ENCODE measurements at places on chromosomes 11 and 22.

GRCh38 chr22:17914474-17914873, 109.9 kb downstream of the MICAL3 start:
- no peak for DNase-seq

DNA sequence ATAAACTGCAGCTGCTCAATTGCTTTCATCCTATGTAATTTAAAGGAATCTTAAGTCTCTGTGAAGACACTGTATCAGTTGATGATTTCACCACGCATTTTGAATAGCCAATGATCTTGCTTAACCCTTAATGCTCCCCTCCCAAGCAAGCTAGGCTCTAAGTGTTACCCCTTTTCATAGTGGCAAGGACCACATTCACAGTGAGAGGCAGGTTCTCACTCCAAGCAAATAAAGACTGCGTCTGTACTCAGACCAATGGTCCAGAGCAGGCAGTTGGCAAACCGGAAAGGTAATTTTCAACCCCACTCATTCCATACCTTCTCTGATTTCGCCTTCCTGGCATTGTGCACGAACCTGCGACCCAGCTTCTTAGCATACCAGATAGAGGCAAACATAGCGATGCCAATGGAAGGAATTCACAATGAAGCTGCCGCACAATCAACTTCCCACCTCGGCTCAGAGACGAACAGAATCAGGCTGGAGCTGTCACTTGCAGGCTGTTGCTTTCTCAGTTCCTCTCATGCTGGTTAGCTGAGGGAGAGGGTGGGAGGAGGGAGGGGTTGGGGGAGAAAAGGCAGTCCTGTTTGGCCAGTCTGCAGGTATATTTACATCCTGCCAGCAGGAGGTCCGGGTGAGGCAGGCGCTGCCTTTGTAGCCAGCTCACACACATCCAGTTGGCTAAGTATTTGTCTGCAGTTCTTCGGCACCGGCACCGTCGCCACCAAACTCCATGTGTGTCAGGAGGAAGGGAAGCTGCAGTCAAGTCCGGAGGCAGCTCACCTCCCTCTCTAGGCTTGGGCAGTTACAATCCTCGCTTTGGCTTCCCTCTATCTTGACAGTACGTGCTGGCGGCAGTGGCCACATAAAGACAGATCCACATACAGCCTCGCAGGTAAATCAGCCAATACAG, 1151.2 kb upstream of the CCDC90B start:
- DNase-seq: no peak

GRCh38 chr11:17978553-17979287, 34.1 kb downstream of the SERGEF start:
- DNase-seq: no peak

DNA sequence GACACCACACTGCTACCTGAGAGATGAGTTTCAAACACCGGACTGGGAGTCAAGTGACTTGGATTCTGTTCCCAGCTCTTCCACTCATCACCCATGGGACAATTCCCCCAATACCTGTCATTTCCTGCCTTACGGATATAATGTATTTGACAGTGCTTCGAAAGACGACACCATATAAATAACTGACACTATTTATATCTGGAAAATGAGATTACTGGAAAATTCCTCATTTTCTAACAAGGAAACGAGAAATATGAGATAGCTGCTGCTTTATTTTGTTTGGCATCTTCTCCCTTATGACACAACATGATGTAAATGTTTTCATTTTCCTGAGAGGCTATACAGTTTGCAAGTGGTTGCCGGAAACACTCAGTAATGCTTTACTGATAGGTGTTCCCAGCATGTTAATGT, 8.6 kb downstream of the HSCB start:
- DNase-seq: no peak

- no peak for DNase-seq
Observed at GRCh38 chr11:8203414-8203715, 34.5 kb upstream of the RIC3 start.

DNA sequence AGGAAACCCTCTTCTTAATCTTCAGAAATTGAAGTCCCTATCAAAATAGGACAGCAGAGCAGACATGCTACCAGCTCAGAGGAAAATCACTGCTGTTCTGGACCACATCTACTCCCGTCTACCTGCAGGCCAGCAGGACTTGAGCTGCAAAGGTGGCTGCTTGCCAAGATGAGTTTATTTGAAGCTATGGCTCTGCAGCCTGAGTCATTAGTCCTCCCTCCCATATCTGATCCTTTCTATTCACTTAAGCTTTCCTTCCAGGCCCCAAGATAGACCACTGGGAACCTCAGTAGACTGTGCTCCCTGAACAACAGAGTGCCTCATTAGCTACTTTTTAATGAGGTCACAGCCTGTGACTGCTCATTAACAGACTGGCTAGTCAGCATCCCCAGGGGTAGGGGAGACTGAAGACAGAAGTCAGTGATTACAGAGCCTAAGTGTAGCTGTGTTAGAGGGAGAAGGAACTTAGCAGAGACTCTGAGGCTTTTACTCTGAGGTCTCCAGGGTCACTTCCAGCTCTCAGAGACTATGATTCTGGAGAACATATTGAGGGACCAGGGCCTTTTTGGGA, 6.8 kb upstream of the OR10A2 start:
- no peak for DNase-seq

DNA sequence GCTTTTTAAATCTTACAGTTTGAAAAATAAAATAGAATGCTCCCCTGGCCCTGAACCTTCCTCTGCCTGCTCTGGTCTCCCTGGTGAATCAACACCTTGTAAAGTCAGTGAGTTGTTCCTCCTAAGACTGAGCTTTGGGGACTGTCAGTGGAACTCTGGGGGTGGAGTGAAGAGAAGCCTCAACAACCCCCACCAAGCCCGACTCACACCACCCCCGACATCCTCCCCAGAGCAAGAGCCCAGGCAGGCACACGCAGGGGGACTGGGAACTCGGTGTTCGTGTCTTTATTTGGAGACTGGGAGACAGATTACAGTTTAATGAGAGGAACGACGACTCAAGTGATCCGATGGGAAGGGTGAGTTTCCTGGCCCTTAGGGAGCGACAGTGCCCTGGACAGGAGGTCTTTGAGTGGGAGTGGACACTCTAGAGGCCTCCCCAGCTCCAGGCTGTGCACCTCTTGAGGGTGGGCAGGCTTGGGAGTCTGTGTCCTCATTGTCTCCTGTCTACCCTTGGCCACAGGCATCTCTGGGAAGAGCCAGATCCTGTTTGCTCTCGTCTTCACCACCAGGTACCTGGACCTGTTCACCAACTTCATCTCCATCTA, 6.2 kb downstream of the KDELR3 start:
- no peak for DNase-seq

DNA sequence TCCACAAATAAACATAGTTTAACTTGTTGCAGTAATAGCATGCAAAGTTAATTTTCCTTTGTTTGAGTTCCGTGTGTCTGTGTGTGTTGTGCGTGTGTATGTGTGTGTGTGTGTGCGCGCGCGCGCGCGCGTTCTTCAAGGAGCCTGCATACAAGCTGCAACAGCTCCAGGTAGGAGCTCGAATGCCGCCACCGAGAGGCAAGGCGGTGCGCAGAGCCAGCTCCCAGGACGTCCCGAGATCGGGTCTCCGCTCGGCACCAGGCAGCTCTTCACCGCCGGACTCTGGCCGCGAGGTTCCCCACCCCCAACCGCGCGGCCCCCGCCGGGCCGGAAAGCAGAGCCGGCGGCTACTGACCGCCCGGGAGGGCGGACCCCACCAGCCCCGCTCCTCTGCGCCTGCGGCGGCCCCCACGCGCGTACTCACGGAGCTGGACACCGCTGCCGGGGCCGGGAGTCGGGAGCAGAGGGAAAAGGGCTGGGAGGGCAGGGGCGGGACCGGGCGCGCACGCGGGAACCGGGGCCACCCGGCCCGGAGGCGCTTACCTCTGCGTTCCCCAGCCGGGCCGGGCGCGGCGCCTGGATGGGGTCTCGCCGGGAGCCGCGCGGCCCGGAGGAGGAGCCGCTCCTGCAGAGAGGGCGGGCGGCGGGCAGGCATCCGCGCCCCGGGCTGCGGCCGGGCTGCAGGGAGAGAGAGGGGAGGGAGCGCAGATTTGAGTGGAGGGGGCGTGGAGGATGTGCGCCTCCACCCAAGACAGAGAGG, 40.4 kb upstream of the AKIP1 start:
- no peak for DNase-seq

DNA sequence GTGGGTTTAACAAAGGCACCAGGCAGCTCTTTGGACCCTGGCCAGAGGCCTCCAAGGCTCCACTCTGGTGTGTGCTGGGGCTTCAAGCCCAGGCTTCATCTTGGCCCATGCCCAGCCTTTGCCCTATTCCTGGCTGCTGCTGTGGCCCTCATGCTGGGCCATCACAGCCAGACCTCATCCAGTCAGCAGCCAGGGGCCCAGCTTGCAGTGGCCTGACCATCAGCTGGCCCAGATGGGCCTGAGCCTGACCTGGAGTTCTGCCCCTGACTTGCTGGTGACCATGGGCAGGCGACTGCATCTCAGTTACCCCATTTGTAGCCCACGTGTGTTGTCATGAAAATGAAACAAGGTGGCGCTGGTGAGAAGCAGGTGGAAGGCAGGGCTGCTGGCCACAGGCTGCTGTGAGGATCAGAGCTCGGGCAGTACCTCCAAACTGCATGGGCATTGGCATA, 76.1 kb downstream of the MED15 start:
- no peak for DNase-seq

DNA sequence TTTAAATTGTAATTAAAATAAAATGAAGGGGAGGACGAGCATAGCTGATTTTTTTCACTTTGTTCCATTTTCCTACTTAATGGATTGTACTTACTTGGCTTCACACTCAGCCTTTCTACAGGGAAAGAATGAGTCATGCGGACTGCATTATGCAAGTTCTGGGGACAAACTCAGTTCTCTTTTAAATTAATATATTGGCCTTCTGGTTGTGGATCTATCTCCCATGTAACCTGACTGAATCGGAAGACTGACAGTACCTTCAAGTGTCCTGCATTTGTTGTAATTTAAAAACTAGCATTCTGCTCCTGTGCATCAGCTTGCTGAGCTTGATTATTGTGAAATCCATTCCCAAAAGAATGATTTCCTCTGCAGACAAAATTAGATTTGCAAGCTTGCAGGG, 12.2 kb downstream of the OR8D1 start:
- DNase-seq: no peak

DNA sequence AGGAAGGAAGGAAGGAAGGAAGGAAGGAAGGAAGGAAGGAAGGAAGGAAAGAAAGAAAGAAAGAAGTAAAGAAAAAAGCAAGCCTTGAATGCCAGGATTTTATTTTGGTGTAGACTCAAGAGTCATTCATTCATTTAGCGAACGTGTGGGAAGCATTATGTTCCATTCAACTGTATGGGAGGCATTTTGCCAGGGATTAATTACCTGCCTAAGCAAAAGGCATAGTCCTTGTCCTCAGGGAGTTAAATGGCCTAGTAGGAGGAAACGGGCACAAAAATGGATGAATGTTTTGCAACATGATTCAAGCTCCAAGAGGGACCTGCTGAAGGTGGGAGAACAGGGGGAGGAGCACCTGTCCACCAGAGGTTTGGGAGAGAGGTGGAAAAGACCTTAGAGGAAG, 16.2 kb upstream of the ZNRF3 start:
- DNase-seq: no peak
